Adrenal gland (tissue), 19 donors: ENCODE measurements at places on chromosomes 7 and 10. TPM values are rescaled to one million over a fixed set of nuclear protein-coding genes. Genes with fewer than 3 reads are reported as not detected.

Gene MYH16
- total RNA-seq, result not detected

DNA sequence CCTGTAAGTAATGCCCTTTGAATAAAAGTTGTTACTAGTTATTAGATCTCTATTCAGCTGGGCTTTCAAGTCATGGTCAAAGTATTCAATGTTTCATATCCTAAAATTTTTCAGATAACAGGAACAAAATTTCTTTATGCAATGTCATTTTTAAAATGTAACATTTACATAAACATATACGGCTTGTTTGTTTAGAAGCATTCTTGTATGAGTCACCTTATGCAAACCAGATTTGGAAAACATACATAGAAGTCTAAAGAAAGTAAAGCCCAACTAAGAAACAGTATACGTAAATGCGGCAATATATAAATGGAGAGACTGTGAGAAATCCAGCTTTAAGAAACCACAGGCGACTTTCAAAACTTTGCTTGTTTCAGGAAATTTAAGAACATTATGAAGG, 10.5 kb downstream of the TMEM168 start:
- no peak for DNase-seq

Gene CUZD1
- 0.44 TPM for total RNA-seq

- DNase-seq, result no peak
Observed at GRCh38 chr10:8235253-8236027, 181.0 kb downstream of the GATA3 start.

Gene NEUROD6
- total RNA-seq, result not detected

GRCh38 chr7:44889086-44889781, 3.9 kb upstream of the PURB start:
- no peak for DNase-seq

GRCh38 chr10:101550965-101551364, 37.1 kb downstream of the POLL start:
- no peak for DNase-seq

DNA sequence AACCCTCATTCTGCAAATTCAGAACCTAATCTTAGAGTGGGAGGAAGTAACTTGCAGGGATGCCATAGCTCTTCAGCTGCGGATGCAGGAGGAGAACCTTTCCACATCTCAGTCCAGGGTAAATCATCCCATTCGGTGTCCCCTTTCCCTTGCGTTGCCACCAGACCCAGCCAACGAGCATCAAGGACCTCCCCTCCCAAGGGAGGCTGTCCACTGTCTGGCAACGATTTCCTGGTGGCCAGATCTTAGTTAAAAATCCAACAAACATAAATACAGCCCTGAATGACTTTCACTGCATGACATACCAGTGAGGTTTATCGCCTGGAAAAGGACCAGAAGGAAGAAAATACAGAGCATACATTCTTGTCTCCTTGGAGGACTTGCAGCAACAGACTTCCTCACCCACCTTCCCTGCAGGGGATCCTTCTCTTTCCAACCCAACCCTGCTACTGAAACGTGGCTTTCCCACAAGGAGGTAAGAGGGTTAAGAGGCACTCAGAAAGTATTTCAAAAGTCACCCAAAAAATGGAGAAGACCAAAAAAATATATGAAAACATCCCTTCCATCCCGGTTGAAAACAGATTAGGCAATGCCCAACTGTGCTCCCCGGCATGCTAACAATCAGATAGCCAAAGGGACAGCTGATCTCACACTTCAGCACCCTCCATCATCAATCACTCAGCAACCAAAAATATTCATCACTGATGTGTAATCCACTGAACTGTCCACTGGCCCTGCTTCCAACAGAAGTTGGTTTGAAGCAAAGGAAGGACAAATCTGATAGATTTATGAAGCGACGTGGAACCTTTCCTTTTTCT, 206.6 kb downstream of the TNS3 start:
- DNase-seq, result peak; percentile 7

DNA sequence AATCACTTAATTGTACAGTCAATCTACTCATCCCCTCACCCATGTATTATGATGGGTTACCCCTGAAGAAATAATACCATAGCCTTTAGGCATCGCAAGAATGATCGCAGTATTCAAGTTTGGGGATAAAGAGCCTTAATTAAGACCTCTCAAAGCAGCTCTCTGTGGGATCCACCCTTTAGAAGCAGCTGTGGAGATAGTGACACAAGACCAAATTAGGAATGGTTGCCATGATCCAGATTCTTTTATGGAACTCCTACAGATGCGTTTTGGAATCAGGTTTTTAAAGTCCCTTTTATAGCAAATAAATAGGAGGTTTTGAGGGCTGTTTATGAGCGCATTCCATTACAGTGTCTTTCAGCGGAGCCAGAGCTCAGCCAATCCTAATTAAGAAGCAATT, 12.2 kb downstream of the TES start:
- no peak for DNase-seq
